ENCODE measurements at places on chromosomes 3 and 15. TPM values are rescaled to one million over a fixed set of nuclear protein-coding genes. Genes with fewer than 3 reads are reported as not detected.

The SCN5A gene
- total RNA-seq = 2.5 TPM

DNA sequence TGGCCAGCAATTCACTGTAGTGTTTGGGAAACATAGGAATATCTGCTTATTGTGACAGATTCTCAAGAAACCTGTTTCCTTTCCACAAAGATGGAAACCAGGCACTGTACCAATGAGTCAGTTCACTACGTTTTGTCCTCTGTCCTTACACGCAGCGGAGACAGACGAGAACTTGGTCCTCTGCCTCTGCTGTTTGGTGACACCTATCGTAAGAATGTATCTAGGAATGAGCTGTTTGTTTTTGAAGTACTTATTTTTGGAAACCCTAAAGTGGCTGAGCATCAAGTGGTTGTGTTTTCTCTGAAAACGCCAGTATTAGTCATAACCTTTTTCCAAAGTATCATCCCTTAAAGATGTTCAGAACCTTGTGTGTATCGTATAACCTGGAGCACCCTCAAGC, 93.0 kb downstream of the PGPEP1L start:
- no peak for DNase-seq

The SLC22A13 gene
- 0.64 TPM for total RNA-seq

- no peak for DNase-seq
Measured at GRCh38 chr15:39255760-39256159, 325.1 kb upstream of the THBS1 start.

The MAGEL2 gene
- 0.18 TPM for total RNA-seq

DNA sequence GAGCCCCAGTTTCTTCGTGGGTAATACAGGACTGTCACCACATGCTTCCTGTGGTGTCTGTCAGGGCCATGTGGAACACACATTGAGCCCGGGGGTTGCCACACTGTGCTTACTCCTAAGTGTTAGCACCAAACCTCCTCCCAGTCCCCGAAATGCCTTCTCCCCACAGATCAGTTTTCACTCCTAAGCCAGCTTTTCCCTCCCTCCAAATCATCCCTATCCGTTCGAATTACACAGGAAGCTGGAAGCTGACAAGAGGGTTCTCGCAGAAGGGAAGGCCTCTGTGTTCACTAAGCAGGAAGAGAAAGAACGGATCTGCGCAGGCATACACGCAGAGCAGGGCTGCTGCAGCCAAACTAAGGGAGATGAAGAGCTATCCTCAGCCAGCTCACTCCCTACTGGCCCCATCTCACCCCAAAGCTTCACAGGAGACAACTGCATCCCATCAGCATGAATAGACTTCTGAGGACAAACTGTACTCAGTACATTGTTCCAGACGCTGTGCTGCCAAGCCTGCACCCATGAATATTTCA, 32.3 kb downstream of the XXYLT1 start:
- peak; percentile 65 for DNase-seq

DNA sequence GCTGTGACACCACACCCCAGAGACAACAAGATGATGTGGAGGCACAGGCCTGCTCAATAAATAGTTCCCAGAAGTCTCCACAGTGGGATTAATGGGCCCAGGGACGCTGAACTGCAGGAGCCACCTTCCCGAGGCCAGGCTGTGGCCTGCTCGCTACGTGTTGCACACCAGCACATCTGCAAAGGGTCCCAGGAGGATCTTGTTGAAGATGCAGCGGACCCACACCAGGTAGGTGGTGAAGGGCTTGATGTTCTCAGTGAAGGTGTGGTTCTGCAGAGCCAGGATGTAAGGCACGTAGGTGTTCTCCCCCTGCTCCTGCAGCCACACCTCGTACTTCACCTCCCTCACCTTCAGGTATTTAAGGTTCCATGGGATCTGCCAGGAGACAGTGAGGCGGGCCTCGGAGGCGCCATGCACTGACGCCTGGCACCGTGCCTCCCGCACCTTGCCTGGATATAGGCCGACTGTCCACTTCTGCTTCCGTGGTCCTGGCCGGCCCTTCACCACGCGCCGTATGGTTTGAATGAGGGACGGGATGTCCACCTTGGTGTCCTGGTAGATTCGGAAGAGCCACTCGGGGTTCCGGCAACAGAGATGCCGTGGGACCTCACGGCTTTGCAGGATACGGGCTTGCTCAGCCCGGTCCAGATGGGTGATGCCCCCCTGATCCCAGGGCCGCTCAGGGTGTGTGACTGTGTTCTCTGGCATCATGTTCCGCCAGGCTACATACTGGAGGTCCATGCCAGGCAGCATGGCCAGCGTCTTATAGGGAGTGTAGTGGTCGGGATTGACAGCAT, 26.1 kb downstream of the POMGNT2 start:
- no peak for DNase-seq

The ZNF770 gene
- 27.8 TPM for total RNA-seq

DNA sequence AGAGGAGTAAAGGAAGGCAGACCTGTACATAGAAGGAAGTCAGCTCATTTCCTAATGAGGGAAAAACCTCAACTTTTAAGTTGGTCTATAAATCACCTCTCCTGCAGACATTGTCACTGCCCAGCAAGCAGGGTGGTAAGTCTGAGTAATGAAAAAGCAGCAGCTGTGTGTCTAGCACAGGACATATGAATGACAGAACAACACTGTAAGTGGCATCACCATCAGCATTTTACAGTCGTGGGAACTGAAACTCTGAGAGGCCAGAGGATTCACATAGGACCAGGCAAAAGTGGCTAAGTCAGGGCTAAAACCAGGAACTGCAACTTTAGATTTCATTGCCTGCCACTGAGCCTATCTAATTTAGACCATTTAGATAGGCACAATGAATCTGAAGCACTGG, 235.6 kb downstream of the CLSTN2 start:
- DNase-seq = no peak

DNA sequence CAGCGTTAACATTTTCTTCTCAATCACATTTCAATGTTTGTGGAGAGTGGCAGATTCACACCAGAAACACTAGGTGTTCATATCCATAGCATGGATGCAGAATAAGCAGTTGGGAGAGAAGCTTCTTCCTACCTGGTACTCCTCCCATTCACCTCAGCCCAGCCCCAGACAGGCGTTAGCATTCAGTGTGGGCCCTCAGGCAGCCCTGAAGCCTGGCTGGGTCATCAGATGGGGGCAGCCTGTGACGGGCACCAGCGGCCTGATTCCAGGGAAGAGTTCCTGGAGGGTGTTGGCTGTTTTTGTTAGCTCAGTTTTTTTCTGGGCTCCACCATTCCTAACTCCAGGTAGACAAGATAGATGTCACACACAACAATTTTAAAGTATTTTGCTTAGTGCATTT, 31.1 kb downstream of the APH1B start:
- no peak for DNase-seq

The RASL12 gene
- total RNA-seq = 31.6 TPM

- no peak for DNase-seq
Measured at GRCh38 chr15:88061452-88061851, 195.1 kb downstream of the NTRK3 start.

DNA sequence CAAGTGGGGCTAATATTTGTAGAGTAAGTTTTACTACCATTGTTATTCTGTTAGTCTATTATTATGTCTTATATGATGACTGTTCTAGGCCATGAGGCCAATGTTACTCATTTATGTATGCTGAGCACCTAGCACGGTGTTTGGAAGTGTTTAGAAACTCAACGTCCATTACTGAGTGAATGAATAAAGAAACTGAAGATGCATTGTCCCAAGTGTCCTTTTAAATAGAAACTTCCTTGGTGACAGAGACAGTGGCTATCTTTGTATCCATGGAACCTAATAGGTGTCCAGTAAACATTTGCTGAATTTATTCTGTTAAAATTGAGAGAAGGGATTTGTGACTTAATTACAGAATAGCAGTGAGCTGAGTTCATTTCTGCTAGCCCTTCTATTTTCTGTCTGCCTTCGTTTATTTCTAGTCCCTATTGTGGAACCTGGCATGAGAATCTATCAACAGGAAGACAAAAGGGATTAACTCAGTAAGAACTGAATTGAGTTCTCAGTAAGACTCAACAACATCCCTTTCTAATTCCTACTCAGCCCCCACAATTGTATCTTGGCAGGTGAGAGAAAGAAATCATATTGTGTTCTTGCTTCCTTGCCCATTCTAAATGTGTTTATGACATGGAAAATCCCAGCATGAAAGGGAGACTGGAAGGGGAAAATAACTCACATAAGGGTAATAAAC, 246.6 kb upstream of the LRRC3B start:
- no peak for DNase-seq

DNA sequence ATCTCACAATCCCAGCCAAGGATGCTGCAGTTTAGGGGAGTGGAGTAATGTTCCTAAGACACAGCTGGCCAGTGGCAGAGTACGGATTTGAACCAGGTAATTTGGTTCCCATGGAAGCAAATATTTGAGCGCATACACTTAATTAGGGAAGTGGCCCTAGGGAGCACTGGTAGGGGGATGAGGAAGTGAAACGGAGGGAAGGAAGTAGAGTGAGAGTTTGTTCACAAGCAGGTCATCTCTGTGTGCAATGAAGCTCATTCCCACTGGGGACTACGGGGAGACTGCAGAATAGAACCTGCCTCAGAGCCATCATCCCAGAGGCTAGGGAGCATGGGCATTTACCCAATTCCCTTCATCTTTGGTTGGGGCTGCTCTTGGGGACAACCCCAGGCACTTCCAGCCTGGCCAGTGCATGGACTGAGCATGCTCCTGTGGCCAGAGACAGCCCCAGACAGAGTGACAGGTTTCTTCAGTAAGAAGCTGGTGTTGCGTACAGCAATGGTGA, 317.2 kb upstream of the PROK2 start:
- DNase-seq = peak; percentile 23

The SLC2A2 gene
- 0.12 TPM for total RNA-seq

The FOXB1 gene
- total RNA-seq = not detected

The DPPA4 gene
- 0.58 TPM for total RNA-seq

DNA sequence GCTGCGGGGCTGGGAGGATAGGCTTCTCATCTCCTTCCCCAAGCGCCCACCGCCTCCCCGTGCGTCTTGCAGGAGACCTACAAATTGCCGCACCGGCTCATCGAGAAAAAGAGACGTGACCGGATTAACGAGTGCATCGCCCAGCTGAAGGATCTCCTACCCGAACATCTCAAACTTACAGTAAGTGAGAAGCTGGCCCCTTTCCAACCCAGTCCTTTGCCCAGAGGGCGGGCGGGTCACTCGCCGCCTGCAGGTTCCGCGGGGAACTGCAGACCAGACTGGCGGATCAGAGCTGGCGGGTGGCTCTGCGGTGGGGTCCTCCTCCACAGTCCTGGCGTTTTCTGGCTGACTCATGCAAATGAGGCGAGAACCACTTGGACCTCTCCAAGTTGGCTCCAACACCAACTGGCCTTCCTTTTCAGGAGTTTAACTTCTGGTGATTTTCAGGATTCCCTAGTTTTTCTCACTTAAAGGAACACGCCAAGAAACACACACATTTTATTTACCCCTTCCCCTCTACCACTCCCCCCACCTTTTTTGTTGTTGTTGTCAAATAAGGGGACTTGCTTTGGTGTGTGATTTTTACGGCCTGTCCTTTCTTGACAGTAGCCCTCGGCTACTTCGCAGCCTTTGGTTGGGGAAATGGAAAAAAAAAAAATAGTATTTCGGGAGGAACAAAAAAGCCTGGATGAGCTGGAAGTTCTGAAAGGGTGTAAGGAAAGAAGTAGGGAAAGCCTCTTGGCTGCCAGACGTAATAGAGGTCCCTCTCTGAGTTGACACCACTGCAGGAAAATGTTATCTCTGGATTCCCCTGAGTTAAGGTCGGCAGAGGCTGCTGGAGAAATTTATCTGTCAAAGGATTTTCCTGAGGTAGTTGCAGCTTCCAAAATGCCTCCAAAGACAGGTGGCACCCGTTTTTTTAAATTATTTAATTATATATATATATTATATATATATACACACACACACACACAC, 1.3 kb downstream of the BHLHE40 start:
- DNase-seq = peak; percentile 82

GRCh38 chr15:49908236-49908932, 210.6 kb downstream of the ATP8B4 start:
- no peak for DNase-seq

DNA sequence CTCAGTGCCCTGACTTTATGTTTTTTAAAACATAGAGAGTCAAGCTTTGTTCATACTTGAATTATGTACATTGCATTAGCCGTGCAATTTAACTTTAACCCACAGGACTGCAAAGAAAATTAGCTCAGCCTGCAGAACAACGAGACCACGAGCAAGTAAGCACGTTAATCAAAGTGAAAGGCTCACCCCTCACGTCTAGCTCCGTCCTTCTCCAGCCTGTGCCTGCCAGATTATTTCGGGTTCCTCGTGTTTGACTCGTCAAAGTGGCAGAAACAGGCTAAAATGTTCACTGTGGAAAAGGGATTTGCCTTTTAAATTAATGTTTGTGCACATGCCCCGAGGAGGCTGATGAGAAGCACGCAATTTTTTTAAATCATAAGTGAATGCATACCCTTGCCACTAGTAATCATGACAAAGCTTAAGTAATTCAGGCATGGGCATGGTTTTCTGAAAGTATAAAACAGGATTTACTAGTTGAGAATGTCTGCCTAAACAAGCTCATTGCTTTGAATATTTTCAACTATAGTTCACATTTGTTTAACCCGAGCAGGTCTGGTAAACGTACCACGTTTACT, 15.3 kb downstream of the ZBTB38 start:
- peak; percentile 31 for DNase-seq

- DNase-seq = no peak
Measured at GRCh38 chr15:80778621-80778963, 578 bp upstream of the CEMIP start.

GRCh38 chr3:150410311-150411105, 2.4 kb downstream of the TSC22D2 start:
- DNase-seq = peak; percentile 36

DNA sequence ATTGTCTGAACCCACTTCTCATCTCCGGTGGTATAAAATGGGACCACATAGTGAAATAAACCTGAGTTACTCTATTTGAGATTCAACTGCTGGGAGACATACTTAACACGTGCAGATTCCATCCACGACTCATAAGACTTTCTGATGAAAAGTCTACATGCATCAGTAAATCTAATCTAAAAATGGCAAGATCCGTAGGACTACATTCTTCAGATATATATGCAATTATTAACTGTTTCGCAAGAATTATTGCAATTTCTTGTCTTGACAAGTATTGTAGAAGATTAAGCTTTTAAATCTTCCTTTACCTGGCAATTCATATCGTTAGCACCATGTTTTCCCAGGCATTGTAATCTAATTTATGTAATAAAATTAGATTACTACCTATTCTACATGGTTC, 718.7 kb upstream of the CBLB start:
- no peak for DNase-seq

The GRK7 gene
- 0.12 TPM for total RNA-seq

The KCNMB2 gene
- total RNA-seq = 12.2 TPM

Measured in lung (tissue), 17 donors.